Foreskin melanocyte (primary cell): ENCODE measurements at places on chromosomes 2 and 18.
A peak's percentile ranks its signal among the peaks of the same experiment; 100 is the strongest.

GRCh38 chr2:181523756-181524155 is 66.6 kb downstream of the ITGA4 start:
- DNase-seq, result no peak

DNA sequence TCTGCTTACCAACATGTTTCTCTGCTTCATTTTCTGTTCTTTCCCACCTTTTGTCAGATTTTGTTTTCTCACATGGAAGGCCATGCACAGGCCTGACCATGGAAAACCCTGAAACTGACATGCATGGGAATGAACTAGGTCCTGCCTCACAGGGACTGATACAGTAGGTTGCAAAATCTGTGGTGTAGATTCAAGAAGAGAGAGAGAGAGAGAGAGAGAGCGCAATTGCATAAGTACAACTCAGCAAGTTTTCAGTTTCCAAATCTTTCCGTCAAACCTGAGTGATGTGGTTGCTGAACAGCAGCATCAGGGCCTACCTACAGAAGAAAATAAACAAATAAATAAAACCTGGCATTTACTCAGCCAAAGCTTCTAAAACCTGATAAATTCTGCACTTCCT is 87.5 kb upstream of the RNF152 start:
- DNase-seq, result no peak

- DNase-seq, result peak; percentile 35
Measured at GRCh38 chr2:41958251-41958650, 89.6 kb upstream of the PKDCC start.

GRCh38 chr2:114049280-114049679 is 159.4 kb downstream of the ACTR3 start:
- no peak for DNase-seq

- no peak for DNase-seq
Measured at GRCh38 chr18:3592864-3593263, 142.9 kb downstream of the TGIF1 start.

DNA sequence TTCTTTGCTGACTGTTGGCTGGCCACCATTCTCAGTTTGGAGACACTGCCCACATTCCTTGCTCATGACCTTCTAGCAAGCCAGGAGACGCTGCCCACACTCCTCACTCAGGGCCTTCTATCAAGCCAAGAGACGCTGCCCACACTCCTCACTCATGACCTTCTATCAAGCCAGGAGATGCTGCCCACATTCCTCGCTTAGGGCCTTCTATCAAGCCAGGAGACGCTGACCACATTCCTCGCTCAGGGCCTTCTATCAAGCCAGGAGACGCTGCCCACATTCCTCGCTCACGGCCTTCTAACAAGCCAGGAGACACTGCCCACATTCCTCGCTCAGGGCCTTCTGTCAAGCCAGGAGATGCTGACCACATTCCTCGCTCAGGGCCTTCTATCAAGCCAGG is 131.3 kb upstream of the CBLN2 start:
- no peak for DNase-seq

GRCh38 chr2:102235042-102235473 is 48.2 kb downstream of the IL1RL2 start:
- no peak for DNase-seq

- no peak for DNase-seq
Measured at GRCh38 chr2:207236156-207236935, 70.6 kb upstream of the KLF7 start.

DNA sequence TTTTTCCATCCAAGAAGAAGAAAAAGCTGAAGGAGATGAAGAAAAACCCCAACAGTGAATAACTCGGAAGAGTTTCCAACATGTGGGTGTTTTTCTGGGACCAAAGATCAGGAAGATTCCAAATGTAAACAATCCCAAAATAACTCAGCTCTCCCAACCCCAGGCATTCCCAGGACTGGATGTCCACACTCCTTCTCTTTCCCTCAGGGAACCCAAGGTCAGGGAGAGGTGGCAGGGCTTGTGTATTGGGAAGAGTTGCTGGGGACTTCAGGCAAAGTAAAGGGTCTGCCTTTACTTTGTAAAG is 268.0 kb downstream of the DYSF start:
- DNase-seq, result no peak

DNA sequence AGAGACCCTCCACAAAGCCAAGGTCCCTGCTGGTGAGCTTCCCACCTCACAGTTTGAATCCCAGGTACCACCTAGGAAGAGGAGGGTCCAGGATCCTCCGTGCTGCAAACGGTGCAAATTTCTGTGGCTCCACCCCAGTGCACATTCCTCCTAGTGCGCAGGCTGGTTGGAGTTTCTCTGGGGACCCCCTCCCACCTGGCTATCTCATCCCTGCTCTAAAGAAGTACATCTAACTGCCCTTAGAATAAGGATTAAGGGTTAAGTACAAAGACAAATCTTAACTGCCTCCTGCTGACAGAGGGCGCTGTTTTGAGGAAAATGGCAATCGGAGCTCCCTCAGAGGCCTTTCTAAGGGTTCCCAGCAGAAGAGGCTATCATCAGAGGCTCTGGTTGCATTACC is 109.6 kb upstream of the FSIP2 start:
- peak; percentile 3 for DNase-seq

DNA sequence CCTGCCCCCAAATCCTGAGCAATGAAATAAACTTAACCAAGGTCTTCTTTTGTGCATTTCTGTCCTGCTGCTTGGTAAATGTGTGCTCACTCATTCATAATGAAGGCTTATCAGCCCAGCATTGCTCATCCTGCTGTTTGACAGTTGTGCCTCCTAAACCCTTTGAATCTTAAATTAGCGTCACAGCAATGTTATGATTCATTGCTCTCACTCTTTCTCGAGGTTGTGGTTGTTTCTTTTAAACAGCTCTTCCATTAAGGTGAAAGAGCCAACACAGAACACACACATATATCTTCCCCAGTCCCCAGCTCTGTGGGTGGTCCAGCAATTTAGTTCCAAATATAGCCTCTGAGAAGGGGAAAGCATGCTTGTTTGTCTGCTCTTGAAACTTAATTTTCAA is 84.0 kb downstream of the EVA1A start:
- peak; percentile 68 for DNase-seq

- no peak for DNase-seq
Measured at GRCh38 chr2:204635478-204635877, 90.2 kb downstream of the PARD3B start.

- no peak for DNase-seq
Measured at GRCh38 chr2:134443814-134444480, 190.1 kb downstream of the MGAT5 start.

DNA sequence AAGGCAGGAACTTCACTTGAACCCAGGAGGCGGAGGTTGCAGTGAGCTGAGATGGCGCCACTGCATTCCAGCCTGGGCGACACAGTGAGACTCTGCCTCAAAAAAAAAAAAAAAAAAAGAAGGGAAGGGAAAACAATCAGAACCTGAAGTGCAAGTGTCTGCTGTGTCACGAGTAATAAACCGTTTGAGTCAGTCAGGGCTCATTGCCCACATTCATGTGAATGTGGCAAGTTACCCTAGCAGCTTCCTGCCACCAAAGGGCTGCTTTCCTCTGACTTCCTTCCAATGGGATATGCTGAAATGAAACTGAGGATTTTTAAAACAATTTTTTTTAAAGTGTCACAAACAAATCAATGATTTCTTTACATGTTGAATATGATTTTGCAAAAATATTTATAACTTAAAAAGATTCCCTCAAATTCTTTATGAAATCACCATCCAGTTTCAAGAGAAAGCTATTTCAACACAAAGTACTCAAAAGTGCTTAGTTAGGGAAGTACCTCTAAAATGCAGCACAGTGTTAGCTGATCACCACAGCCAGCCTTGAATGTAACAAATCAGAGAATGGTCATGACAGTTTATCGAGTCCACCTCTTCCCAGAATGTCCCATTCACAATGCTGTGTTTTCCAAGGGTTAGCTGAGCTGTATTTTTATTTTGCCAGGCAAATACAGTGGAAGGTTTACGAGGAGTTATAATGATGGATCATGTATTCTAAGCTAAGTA is 36.4 kb downstream of the WDSUB1 start:
- peak; percentile 86 for DNase-seq

GRCh38 chr18:74281980-74282754 is 9.6 kb downstream of the CYB5A start:
- DNase-seq, result no peak

DNA sequence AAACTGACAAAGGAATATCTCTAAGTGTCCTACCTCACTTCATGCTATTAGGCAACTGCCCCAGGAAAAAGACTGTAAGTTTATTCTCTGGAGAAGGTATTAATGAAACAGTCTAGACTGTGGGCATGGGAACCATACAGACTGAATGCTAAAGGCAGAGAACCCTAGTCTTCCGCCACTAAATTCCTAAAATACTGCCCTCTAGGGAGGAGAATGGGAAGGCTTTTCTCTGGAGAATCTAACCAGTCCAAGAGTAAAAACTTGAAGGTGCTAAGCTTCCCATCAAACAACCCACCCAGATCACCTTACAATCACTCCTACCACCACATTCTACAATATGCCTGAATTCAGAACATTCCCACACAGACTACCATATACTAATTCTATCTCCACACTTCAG is 3.4 kb downstream of the SRBD1 start:
- peak; percentile 13 for DNase-seq

- DNase-seq, result no peak
Measured at GRCh38 chr18:77105028-77105427, 27.6 kb downstream of the MBP start.

- DNase-seq, result no peak
Measured at GRCh38 chr2:178306352-178307073, 112.2 kb downstream of the OSBPL6 start.

- no peak for DNase-seq
Measured at GRCh38 chr2:95179451-95179850, 13.8 kb downstream of the ZNF2 start.

- DNase-seq, result no peak
Measured at GRCh38 chr2:241359481-241360045, 3.5 kb downstream of the FARP2 start.

DNA sequence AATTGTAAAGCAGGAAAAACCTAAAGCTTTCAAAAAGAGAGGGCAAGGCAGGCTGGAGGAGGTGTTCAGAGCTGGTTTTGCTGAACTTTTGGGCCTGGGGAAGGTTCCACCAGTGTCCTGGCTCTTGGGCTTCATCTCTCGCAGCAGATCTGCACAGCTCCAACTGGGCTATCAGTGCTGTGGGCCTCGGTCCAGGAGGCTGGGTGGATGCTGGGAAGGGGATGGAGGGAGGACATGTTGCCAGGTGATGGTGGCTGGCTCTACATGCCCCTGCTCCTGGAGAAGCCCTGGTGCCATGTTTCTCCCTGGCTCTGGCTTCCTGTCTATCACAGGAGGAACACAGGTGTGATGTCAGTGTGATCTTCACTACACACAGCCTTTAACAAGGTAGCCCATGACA is 187.1 kb downstream of the SH3RF3 start:
- no peak for DNase-seq

GRCh38 chr2:203647579-203647978 is 58.9 kb upstream of the CD28 start:
- DNase-seq, result no peak

DNA sequence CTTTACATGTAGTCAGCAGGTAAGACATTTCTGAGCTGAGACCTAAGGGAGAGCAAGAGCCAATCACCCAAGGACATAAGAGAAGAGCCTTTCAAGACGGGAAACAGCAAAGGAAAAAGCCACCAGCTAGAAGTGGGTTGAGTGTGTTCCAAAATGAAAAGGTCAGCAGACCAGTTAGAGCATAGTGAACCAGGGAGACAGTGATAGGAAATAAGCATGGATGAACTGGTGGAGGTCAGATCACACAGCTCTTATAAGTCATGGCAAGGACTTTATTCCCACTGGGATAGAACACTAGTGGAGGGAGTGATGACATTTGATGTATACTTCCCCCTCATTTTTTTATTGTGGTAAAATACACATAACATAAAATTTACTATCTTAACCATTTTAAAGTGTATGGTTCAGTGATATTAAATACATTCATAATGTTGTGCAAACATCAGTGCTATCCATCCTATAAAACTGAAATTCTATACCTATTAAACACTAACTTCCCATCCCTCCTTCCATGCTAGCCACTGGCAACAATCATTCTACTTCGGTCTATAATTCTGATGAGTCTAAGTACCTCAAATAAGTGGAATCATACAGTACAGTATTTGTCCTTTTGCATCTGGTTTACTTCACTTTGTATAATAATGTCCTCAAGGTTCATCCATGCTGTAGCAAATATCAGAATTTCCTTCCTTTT is 155.8 kb upstream of the WDSUB1 start:
- DNase-seq, result no peak

GRCh38 chr2:76450024-76450475 is 739.3 kb upstream of the GCFC2 start:
- no peak for DNase-seq

DNA sequence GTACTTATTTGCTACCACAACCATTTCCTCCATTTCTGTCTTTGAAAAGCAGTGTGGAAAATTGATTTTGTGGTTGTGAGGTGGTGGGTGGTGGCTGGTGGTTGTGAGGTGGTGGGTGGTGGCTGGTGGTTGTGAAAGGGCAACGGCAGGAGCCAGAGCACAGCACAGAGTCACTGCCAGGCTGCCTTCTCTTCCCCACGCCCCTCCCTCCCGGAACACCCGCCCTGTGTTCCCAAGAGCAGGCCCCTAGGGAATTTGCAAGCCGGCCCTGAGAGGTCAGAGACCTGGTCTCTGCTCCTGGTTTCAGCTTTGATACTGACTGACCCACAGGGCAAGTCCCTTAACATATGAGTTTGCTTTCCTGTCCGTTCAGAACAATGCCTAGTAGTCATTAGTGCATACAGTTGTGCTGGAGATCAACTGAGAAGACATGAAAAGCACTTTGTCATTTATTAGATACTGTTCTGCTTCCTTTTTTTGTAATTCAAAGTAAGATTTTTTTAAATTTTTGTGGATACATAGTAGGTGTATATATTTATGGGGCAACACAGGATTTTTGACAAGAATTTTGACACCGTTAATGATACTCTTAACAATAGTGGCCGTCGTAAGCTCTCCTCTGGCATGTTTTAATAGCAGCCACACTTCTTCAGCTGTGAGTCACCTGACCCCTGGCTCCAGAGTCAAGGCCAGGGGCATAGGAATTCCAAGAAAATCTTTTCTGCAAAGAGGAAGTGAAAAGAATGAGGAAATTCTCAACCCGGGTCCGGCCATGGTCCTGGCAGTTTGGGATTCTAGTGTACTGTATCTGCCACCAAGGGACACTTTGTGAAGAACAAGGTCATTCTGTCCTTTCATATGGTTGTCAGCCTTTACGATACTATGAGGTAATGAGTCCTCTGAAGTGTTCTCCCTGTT is 53.2 kb downstream of the ITGA6 start:
- DNase-seq, result no peak

DNA sequence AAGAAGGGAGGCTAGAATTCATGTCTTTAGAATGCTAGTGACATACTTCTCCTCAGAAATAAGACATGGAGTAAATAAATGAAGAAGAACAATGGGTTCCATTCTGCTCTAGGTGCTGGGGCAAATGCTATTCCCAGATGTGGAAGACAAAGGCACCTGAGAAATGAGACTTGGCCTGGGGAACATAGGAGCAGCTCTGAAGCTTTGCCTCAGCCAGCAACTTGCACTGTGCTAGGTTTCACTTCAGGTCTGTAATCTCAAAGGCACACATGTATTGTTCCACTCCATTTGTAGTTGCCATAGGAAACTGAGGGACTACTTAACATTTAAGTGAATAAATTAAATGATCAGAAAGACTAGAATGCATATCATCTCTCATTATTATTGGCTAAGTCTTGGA is 538.9 kb upstream of the REG3G start:
- no peak for DNase-seq

GRCh38 chr2:73223821-73224220 is 9.2 kb downstream of the PRADC1 start:
- no peak for DNase-seq
